Progenitor cell of endocrine pancreas (in vitro differentiated cells): ENCODE measurements at places on chromosomes 3 and 15.

- no peak for DNase-seq
Observed at GRCh38 chr3:44412365-44412764, 65.1 kb downstream of the ZNF445 start.

DNA sequence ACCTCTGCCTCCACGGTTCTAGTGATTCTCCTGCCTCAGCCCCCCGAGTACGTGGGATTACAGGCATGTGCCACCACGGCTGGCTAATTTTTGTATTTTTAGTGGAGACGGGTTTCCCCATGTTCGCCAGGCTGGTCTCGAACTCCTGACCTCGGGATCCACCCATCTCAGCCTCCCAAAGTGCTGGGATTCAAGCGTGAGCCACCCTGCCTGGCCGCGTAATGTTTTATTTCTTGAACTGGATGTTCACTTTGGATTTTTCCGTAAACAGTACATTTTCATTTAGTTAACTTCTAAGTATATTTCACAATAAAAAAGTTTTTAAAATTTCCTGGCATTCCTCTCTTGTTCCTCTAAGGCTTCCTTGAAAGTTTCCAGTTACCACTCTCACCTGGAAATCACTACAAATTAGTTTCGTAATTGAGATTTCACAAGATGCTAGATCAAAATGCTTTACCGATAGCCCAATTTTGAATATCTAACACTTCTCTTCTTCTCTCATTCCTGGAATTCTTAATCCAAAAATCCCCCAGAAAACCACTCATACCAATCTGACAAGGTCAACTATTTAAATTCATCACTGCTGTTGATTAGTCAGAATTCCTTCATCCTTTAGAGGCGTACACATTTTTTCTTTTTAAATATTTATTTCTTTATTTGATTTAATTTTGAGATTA is 44.7 kb upstream of the INO80 start:
- DNase-seq: no peak

DNA sequence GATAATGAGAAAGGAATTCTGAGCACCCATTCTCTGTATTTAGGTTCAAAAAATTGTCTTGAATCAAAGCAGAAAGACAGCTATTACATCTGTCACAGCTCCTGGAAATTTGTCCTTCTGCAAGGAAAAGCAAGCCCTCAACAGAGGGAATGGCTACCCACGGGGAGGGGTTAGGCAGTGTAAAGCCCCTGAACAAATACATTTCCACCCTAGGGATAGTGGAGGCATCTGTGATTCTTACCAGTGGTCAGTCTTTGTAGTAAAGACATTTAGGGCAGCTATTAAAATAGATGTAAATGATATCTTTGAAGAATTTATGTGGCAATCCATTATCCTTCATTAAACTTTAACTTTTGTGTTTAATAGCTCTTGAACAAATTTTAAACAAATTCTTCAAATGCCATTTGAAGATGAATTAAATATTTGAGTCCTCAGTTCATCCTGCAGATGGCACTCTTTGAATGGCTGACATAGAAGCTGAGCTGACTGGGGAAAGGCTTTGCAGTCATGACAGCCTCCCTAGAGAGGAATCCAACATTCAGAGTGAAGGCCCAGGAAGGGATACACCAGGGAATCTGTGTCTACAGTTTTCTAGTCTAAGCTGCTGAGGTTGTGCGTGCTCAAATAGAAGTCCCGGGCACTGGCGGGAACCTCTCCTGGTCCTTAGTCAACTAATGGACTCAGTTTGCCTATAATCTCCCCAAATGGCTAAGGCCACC is 359.7 kb upstream of the ROPN1 start:
- no peak for DNase-seq

- no peak for DNase-seq
Observed at GRCh38 chr15:23594252-23594770, 28.8 kb downstream of the MKRN3 start.

DNA sequence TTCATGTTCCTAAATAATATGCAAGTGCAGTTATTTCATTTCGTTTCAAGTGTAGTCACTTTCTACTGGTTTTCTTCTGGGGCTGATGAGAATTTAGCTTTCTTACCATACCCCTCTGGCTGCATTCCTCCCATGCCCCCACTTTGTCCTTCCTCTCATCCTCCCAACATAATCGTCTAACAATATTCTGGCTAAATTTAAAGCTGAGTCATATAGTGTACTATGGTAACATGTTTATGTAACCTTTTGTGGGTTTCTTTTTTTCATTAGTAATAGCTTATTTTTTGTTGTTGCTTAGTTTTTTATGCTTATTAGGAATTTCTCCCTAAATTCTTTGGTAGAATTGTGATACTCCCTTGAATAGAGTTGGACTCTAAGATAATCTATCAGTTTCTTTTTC is 30.5 kb downstream of the DUT start:
- DNase-seq: no peak

DNA sequence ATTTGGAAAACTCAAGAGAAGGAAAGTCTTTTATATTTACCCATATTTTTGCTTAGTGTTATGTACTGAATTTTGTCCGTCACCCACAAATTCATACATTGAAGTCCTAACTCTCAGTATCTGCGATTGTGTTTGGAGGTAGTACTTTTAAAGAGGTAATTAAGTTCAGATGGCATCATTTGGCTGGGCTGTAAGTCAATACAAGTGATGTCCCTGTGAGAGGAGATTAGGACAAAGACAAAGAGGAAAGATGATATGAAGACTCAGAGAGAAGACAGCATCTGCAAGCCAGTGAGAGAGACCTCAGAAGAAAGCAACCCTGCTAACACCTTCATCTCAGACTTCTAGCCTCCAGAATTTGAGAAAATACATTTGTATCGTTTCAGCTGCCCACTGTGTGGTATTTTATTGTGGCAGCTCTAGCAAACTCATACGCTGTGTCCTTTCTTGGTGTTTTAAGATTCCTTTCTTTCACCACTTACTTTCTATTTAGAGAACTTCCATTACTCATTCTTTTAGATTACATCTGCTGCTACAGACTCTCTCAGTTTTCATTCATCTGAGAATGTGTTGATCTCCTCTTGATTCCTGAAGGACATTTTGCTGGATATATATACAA is 17.0 kb downstream of the LRCH3 start:
- DNase-seq: no peak

GRCh38 chr3:24510030-24510648 is 15.5 kb upstream of the THRB start:
- no peak for DNase-seq

- DNase-seq: no peak
Observed at GRCh38 chr3:51122944-51123343, 262.1 kb upstream of the MANF start.

GRCh38 chr3:194137008-194137505 is 1.1 kb downstream of the HES1 start:
- DNase-seq: no peak

DNA sequence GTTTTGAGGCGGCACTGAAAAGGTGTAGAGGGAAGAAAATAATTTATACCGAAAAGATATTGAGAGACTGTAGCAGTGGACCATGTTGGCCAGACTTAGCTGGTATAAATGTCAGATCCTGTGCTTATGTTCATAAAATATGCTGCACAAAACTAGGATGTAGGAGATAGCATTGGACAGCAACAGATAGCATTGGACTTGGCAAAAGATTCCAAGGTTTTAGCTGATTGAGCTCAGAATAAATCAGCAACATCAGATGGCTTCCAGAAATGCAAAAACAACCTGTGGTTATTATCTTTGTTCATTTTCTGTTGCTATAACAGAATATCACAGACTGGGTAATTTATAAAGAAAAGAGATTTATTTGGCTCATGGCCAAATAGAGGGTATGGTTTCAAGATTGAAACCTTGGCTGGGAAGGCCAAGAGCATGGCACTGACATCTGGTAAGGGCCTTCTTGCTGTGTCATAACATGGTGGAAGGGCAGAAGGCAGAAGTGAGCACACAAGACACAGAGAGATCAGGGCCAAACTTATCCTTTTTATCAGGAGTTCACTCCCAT is 34.7 kb downstream of the SLC28A1 start:
- no peak for DNase-seq

DNA sequence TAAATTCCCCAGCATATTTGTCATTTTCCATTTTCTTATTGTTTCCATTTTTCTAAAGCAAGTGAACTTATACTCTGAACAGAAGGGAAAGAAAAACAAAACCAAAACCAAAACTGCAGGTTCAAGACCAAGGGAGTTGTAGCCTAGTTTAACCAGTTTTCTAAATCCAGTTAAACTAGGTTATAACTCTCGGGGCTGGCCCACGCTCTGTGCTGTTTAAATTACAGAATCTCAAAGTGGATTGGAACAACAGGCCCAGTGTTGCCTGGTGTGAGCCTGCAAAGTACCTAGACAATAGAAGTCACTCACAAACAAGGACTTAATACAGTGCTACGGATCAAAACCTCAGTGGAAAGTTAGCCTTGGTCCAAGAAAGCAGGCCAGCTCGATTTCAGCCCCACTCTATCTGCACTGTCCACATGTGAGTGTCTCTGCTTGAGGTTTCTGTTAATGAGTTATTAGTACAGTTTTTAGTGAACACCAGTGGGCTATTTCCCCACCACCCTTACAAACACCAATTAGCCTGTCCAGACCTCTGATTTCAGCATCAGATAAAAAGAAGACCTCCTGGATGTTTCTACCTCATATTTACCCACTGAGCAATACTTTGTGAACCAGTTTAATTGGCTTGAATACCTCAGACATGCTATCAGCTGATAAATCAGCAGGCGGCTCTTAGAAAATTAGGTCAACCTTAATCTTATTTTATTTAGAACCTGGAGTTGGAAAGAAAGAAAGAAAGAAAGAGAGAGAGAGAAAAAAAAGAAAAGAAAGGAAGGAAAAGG is 93.8 kb upstream of the PDZRN3 start:
- DNase-seq: no peak

GRCh38 chr3:127305499-127306060 is 17.7 kb upstream of the PRR20G start:
- DNase-seq: no peak

GRCh38 chr15:75738647-75739325 is 26.1 kb upstream of the CSPG4 start:
- peak; percentile 90 for DNase-seq

DNA sequence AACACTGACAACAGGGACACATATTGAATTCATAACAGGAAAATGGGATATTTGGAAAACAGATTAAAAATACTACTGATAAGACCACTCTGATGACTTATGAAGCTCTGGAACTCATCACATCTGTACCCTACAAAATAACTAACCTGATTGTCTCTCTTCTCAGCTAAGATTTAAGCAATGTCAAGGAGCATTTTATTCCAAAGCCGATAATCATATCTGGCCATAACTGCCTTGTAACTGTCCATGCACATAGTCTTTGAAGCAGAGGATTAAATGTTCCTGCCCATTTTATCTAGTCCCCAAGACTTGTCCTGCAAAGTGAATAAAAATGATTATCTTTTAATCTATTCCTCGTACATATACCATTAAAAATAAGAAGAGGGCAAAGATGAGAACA is 234.1 kb downstream of the STAG1 start:
- no peak for DNase-seq

- no peak for DNase-seq
Observed at GRCh38 chr3:99355465-99355864, 282.9 kb upstream of the COL8A1 start.

GRCh38 chr3:115808244-115808643 is 184.9 kb downstream of the GAP43 start:
- no peak for DNase-seq

DNA sequence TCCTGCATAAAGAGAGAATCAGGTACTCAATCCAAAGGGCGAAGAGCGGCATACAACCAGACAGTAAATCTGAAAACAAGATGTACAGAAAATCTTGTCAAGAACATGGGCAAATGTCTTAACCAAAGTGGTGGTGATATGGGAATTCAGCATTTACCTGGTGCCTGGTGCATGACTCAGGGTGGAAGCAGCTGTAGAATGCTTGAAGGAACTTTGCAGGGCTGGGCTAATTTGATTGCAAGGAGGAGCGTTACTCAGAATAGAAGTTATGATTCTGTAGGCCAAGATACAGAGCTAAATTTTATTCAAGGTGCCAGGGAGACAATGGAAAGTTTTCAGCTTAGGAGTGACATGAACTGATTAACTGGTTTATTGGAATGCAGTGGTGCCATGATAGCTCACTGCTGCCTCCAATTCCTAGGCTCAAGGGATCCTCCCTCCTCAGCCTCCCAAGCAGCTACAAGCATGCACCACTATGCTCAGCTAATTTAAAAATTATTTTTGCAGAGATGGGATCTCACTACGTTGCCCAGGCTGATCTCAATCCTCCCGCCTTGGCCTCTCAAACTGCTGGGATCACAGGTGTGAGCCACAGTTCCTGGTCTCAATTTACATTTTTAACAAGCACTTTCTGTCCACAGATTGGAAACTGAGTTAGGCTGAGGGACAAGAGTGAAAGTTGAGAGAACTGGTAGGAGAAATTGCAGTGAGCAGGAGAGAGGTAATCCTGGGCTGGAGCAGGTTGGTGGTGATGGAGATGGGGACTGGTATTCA is 91.5 kb upstream of the TBC1D5 start:
- no peak for DNase-seq

- DNase-seq: no peak
Observed at GRCh38 chr3:189038773-189039745, 132.7 kb upstream of the TPRG1 start.

DNA sequence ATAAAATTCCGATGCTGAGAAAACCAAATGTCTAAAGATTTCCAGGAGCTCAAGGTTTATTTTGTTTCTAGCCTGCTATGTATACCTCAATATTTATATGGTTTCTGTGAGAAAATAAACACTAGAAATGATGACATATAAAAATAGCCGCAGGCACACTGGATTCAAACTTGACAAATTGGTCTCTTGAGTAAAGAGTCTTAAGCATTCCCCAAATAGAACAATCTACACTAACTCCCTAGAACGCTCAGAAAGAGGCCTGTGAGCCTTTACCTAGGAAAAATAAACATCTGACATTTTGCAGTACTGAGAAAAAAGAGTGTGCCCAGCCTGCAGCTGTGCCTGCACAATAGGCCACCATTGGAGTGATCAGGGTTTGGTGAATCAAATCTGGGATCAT is 75.2 kb downstream of the NEK10 start:
- no peak for DNase-seq

GRCh38 chr15:37940876-37941275 is 6.4 kb downstream of the TMCO5A start:
- no peak for DNase-seq
